ENCODE measurements at places on chromosomes 3 and 15. TPM values are rescaled to one million over a fixed set of nuclear protein-coding genes. Genes with fewer than 3 reads are reported as not detected.

CCNDBP1 gene
- total RNA-seq = 87.5 TPM

NANOGP8 gene
- total RNA-seq = not detected

ASTE1 gene
- 2.0 TPM for total RNA-seq

AMIGO3 gene
- 0.42 TPM for total RNA-seq

GASK1A gene
- 1.1 TPM for total RNA-seq

COL6A5 gene
- total RNA-seq = not detected

LMAN1L gene
- not detected for total RNA-seq

FXR1 gene
- total RNA-seq = 571 TPM

PLAAT1 gene
- total RNA-seq = 25.0 TPM

FRMD4B gene
- total RNA-seq = 0.29 TPM

DNA sequence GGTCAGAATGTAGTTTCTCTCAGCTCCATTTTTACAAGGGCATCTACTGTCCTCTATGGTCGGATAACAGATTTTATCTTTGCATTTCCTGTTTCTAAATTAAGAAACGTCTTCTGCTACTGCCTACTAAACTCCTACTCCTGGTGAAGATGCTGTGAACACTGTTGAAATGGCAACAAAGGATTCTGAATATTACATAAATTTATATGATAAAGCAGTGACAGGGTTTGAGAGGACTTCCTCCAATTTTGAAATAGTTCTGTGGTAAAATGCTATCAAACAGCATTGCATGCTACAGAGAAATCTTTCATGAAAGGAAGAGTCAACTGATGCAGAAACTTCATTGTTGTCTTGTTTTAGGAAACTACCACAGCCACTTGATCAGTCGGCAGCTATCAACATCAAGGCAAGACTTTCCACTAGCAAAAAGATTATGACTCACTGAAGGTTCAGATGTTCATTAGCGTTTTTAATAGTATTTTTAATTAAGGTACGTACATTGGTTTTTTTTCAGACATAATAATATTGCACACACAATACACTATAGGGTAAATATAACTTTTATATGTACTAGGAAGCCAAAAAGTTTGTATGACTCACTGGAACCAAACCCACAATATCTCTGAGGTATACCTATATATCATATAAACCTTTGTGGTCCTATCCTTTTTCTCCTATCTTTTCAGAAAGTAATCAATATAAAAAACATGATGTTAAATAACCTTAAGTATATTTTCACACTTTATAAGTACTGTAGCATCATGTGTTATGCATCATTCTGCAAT is 156.1 kb downstream of the STAG1 start:
- no peak for DNase-seq
- no peak overlapping the region for H3K4me3 ChIP-seq

GRCh38 chr3:157078811-157079185 is 81.1 kb downstream of the CCNL1 start:
- DNase-seq = no peak
- no peaks in the 10 kb centered on the region for H3K36me3 ChIP-seq
- no peak overlapping the region for H3K27ac ChIP-seq
- H3K4me3 ChIP-seq = no peak overlapping the region
- H3K27me3 ChIP-seq = no peaks in the 10 kb centered on the region

DNA sequence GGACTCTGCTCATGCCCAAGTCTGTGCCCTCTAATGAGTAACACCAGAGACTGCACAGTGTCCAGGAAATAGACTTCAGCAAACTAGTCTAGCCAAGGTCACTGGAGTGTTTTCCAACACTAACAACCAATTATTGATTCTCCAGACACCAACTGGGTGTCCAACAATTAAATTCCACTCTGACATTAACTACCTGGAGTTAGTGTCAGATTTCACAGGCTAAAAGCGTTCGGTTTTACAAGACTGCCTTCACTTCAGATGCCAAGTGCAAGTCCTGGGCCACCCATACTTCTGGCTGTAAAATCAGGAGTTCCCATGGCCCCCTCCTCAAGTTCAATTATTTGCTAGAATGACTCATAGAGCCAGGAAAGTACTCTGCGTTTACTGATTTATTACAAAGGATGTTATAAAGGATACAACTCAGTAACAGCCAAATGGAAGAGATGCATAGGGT is 20.8 kb upstream of the CFAP161 start:
- no peak overlapping the region for H3K27ac ChIP-seq
- no peaks in the 10 kb centered on the region for H3K36me3 ChIP-seq
- H3K27me3 ChIP-seq = peaks cover 2% of the 10 kb centered on the region
- H3K4me1 ChIP-seq = no peaks in the 10 kb centered on the region
- H3K4me3 ChIP-seq = no peak overlapping the region

DNA sequence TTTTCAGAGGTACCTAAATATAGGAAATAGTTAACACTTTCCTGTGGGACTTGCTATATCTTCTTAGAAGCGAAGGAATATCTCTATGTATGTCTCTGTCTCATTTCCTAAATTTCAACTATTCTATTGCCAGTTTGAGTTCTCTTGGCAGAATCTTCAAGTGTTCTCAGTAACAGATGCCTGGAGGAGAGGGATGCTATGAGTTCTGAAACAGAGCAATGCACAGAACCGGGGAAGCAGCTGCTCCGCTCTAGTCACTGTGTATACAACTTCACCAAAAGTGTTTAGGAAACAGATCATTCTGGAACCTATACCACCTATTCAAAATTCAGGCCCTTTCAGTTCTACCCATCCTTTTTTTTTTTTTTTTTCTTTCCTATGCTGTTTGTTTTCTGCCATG is 144.6 kb downstream of the RORA start:
- H3K4me3 ChIP-seq = no peak overlapping the region
- H3K4me1 ChIP-seq = peaks cover 58% of the 10 kb centered on the region
- DNase-seq = no peak
- H3K36me3 ChIP-seq = no peaks in the 10 kb centered on the region
- H3K27me3 ChIP-seq = no peaks in the 10 kb centered on the region

- DNase-seq = peak; percentile 68
- H3K27ac ChIP-seq = peak overlapping the region; percentile 88
- H3K27me3 ChIP-seq = no peaks in the 10 kb centered on the region
- peak overlapping the region; percentile 22 for H3K4me3 ChIP-seq
Observed at GRCh38 chr3:152258448-152259393, 10.0 kb upstream of the MBNL1 start.

DNA sequence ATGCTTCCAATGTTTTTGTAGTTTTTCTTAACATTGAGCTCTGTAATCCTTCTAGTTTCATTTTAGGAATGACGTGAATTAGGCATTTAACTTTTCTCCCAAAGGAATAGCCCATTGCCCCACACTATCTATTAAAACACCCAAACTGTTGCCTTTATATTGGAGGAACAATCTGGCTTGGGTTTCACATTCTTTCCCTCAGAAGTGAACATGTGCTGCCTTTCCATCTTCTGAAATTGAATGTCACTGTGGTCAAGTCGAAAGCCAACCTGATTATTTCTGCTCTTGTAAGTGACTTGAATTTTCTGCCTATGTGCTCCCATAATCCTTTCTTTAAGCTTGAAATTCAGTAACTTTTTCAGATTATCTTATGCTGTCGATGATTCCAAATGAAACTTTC is 214.5 kb downstream of the SLC9A9 start:
- H3K4me1 ChIP-seq = no peaks in the 10 kb centered on the region
- H3K27ac ChIP-seq = no peak overlapping the region
- no peak overlapping the region for H3K4me3 ChIP-seq
- no peak for DNase-seq

GRCh38 chr3:59341459-59341858 is 291.6 kb upstream of the CFAP20DC start:
- no peaks in the 10 kb centered on the region for H3K4me1 ChIP-seq
- H3K36me3 ChIP-seq = no peaks in the 10 kb centered on the region
- no peaks in the 10 kb centered on the region for H3K27me3 ChIP-seq
- DNase-seq = no peak
- no peak overlapping the region for H3K4me3 ChIP-seq

GRCh38 chr15:78438619-78439285 is 736 bp downstream of the IREB2 start:
- DNase-seq = no peak
- peaks cover 44% of the 10 kb centered on the region for H3K4me1 ChIP-seq
- peaks cover 20% of the 10 kb centered on the region for H3K36me3 ChIP-seq
- H3K27ac ChIP-seq = peak overlapping the region; percentile 98

- DNase-seq = no peak
- H3K27me3 ChIP-seq = no peaks in the 10 kb centered on the region
- H3K36me3 ChIP-seq = no peaks in the 10 kb centered on the region
- H3K4me3 ChIP-seq = no peak overlapping the region
- no peaks in the 10 kb centered on the region for H3K4me1 ChIP-seq
Observed at GRCh38 chr3:72722930-72723726, 125.1 kb downstream of the SHQ1 start.

DNA sequence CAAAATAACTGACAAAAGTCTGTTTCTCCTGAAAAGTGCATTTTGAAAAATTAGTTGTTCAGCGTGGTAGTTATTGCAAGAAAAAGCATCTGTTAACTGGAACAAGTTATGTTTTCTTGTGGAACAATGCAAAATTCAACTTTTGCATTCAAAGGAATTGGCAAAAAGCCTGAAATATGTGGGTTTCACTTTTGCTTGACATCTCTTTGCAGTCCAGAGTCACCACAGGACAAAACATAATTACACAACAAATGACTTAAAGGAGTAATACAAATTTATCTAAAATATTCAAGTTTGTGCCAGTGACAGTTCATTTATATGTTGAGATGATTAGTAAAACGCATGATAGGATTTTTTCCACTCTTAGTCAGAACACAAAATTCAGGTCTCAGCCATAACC is 96.3 kb upstream of the P2RY1 start:
- H3K4me1 ChIP-seq = peaks cover 6% of the 10 kb centered on the region
- no peak overlapping the region for H3K27ac ChIP-seq
- H3K27me3 ChIP-seq = no peaks in the 10 kb centered on the region
- H3K4me3 ChIP-seq = no peak overlapping the region

DNA sequence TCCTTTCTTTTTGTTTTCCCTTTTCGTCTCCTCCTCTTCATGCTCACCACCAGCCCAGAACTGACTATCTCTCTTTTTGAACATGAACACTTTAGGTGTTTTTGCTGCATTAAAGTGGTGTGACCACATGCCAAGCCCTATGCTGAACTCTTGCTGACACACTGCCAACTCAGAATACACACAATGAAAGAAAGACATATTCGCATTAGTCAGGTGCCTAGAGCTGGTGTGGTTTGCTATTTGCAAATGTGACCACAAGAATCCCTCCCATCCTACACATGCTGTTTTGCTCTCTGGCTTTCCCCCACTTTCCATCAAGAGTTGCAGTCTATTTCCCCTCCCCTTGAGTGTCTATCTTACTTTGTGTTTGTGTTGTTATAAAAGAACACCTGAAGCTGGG is 967.8 kb upstream of the CFAP20DC start:
- no peak overlapping the region for H3K27ac ChIP-seq
- no peaks in the 10 kb centered on the region for H3K4me1 ChIP-seq
- no peak overlapping the region for H3K4me3 ChIP-seq
- no peak for DNase-seq
- H3K36me3 ChIP-seq = no peaks in the 10 kb centered on the region
- H3K27me3 ChIP-seq = no peaks in the 10 kb centered on the region

- no peaks in the 10 kb centered on the region for H3K27me3 ChIP-seq
- DNase-seq = no peak
- no peaks in the 10 kb centered on the region for H3K4me1 ChIP-seq
- no peak overlapping the region for H3K4me3 ChIP-seq
- H3K36me3 ChIP-seq = no peaks in the 10 kb centered on the region
Observed at GRCh38 chr3:191051037-191051436, 148.0 kb upstream of the OSTN start.

All from gastrocnemius medialis (tissue), 4 donors.